ENCODE measurements at places on chromosomes 6 and 20.

DNA sequence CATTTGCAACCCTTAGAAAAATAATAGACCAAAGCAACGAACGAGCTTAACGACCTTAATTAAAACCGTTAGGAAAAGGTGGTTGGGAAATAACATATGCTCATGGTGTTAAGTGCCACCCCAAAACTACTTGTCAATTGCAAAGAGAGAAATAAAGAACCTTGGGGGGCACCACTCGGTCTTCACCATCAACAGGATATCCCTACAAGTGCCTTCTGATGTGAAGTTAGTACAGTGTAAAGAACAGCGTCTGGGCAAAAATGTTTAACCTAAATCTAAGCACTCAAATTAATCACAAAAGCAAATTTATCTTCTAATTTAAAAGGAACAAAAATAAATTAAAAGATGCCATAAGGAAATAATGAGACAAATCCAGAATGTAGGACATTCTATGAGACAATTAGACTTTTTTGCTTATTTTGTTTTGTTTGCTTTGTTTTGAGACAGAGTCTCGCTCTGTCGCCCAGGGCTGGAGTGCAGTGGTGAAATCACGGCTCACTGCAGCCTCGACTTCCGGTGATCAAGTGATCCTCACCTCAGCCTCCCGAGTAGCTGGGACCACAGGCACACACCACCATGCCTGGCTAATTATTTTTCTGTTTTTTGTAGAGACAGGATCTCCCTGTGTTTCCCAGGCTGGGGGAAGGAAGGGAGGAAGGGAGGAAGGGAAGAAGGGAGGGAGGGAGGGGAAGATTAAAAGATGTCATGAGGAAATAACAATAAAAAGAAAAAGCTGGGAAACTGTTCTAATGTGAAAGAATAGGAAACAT is 41.3 kb upstream of the BTN3A2 start:
- no peak for DNase-seq

DNA sequence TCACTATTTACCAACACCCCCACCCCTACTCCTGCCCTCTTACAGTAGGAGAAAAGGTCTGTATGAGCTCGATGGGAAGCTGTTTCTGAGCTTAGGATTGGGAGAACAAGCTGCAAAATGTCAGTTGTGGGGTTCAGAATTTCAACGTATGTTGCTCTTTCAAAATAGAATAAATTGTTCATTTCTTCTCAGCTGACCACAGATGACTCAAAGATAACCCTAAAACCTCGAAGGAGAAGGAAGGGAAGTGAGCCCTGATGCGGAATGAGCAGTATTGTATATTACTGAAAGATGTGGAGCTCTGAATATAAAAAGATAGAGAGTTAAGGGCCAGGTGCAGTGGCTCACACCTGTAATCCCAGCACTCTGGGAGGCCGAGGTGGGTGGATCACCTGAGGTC is 35.9 kb upstream of the MYLIP start:
- DNase-seq: no peak

GRCh38 chr20:62723768-62724450 is 15.3 kb downstream of the NTSR1 start:
- DNase-seq: no peak

DNA sequence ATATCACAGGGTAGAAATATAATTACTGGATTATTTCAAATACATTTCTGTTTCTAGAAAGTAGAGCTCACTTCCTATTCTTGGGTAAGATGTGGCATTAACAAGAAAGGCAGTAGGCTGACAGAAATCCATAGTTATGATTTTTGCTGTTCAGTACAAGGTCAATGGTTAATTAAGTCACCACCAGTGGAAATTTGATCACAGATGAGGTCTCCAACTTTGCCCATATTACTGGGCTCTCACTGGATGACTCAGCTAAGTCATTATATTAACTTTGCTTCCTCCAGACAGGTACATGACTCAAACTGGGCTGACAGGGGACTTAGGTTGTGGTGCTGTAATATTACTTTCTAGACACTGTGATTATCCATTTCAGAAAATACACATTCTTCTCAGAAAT is 212.4 kb downstream of the GRIK2 start:
- DNase-seq: no peak

DNA sequence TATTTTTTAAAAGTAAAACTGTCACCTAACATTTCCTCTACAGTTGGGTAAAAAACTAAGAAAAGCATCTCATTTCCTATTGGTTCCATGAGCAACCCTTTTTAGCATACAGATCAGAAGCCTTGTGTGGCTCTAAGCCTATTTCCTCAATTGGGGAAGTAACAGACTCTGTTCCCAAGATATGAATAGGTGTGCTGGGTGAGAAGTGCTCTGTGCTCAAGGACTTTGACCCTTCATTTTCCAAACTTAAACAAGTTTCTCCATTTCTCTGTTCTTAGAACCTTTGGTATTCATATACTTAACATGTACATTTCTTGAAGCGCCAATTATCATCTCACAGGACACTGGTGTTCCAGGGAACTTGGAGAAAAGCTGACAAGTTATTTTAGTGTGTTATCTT is 24.1 kb downstream of the CARMIL1 start:
- no peak for DNase-seq

DNA sequence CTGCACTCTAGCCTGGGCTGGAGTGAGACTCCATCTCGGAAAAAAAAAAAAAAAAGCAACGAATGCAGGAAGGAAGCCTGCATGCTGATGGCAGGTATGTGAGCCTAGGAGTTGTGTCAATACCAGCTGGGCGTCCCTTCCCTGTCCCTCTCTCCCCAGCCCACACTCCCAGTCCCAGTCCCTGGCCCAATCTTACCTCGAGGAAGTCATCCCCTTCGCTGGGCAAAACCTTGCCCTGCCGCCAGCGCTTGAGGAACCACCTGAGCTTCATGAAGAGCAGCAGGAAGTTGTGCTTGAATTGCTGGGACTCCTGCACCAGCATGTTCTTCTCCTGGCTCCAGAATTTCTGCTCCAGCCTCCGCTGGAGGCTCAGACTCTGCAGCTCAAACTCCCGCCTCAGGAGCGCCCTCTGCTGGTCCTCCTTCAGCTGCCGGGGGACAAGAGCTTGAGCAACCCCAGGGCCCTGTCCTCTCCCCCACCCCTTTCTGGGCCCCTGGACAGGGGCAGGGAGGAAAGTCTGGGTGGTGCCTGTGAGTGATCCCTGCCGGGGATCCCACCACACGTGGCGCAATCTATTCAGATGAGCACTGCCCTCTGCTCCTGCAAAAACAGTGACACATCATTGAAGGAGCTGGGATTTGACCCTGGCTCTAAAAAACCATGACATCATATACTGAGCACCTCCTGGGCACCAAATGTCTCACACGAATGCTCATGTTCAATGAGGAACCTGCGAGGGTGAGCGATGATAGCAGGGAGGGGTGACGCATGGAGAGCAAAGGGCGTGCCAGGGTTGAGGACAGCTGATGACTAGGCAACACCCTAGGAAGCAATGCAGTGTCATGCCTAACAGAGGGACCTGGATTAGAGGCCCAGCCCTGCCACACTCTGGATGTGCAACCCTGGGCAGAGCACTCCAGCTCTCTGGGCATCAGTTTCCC is 35.0 kb upstream of the DSN1 start:
- DNase-seq: no peak

DNA sequence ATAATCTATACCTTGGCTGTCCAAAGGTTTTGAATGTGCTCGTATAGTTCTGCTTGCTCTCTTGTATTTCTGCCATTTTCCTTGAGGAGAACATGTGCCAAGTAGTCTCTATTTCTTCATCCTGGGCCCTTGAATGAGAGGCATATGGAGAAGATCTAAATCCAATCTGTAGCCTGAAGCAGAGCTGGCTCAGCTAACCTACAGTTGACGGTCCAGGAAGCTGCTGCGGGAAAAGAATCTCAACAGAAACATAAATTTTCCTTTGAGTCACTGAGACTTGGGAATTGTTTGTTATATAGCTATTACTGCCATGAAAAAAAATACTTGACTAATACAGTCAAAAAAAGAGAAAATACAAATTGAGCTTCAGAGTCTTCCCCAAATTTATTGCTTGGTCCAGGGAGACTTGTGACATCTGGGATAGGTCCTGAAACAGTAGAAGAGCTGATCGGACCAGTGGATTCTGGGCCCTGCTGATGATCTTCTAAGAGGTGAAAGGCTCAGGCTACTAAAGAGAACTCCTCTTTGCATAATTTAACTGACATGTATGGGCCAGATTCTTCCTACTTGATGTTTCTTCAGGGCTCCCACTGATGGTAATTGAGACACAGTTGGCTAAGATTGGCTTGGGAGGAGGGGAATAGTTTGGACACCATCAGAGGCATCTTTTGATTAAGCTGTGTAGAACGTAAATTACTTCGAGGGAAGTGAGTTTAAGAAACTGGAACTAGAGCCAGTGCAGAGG is 29.9 kb upstream of the PLCB4 start:
- no peak for DNase-seq

DNA sequence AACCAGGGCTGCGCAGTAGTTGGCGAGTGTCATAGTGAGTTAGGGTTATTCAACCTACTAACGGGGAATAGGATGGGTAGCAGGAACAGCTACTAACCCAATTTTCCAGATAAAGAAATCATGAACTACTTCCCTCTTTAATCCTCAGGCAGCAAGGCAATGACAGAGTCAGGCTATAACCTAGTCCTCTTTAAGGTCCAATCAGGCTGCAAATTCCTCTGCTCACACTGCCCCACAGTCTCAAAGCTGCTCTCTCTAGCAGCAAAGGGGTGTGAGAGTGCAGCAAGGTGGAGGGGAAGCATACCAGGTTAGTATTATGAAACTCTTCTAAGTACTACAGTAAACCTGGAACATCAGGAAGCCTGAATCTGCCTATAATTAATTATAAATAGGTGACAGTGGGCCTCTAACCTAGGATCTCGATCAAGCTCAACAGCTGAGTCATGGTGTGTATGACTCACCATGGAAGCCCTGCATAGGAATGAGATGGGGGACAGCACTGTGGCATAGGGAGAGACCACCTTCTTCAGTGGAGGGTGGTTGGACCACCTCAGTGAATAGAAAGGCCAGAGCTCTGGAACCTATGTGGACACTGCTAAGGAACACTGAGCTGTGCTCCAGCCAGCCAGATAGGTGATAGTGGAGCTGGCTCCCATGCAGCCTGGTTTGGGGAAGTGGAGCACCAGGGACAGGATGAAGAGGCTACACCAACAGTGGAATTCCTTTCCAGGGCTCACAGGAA is 7.9 kb downstream of the PEX6 start:
- DNase-seq: no peak

GRCh38 chr6:168516944-168517741 is 76.2 kb downstream of the SMOC2 start:
- no peak for DNase-seq

DNA sequence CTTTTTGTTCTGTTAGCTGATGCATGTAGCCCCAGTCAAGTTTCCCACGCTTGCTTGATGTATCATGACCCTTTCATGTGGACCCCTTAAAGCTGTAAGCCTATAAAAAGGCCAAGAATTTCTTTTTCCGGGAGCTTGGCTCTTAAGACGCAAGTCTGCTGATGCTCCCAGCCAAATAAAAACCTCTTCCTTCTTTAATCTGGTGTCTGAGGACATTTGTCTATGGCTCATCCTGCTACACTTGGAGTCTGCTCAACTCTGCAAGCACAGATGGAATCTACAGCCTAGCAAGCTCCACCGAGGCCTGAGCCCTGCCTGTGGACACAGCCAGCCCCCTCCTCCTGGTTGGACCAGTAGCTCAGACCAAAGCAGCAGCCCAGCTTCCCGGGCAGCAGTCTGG is 3.4 kb downstream of the CST2 start:
- DNase-seq: no peak

DNA sequence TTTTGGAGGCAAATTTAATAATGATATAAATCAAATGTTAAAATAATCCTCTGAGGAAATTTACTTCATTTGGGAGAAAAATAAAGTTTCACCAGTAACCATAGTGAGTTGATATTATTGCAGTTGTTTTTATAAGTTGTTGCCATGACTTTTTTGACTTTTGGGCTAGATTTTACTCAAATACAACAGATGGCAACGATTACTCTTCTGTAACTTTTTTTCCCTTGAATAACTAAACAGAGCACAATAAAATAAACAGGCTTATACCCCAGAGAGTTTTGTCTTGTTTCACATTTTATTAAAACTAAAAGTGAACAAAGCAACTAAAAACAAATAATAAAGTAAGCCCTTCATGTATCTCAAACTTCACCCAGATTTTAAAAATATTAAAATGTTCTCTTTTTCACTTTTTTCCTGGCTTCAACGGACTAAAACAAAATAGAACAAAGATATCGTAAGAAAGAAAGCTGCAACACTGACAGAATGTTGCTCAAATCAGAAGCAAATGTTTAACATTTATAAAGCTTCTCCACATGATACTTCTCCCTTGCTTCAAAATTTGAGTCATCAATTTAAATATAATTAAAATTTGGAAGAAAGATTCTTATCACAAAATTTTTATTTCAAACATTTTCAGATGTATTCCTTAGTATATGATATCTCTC is 42.5 kb upstream of the BMP5 start:
- DNase-seq: no peak

GRCh38 chr20:10843146-10843711 is 169.4 kb upstream of the JAG1 start:
- no peak for DNase-seq

DNA sequence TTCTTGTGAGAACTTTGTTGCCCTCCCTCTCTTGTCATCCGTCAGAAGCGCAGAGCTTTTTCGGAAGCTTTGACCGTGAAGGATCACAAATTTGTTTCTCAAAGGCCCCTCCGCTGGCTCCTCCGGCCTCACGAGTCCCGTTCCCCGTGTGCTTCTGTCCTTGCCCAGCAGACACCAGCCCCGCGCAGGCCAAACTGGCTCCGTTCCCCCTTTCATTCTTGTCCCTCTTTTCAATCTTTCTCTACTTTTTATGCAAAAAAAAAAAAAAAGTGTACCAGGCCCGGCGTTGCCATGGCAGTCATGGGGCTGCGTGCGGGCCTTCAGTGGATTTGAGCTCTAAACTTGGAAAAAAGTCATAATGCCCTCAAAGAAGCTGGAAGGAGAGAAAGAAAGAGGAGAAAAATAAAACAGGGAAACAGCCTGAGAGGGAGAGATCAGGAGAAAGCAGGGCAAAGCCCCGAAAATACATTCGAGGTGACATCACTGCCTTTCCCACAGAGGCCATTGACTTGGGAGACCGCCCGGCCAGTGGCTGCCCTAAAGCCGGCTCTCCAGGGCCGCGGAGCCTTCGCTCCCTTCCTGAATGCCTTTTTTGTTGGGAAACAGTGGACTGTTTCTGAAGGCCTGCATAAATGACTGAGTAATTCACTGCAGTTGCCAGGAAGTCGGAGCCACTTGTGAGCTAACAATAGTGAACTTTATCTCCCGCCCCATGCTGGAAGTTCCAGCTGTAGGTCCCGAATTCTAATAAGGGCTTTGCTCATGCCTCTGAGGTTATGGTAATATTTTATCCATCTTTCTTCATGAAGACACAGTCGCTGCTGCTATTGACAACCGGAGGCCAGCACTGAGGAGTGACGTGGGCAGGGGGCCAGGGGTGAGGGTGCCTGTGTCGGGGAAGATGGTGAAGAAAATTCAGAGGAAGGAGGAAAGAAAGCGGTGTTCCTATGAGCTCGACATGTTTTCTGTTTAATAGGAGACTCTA is 670.9 kb downstream of the QKI start:
- DNase-seq: peak; percentile 83

- DNase-seq: no peak
Measured at GRCh38 chr20:48538058-48538825, 289.6 kb downstream of the PREX1 start.
